ENCODE measurements at places on chromosomes 7 and 10.

DNA sequence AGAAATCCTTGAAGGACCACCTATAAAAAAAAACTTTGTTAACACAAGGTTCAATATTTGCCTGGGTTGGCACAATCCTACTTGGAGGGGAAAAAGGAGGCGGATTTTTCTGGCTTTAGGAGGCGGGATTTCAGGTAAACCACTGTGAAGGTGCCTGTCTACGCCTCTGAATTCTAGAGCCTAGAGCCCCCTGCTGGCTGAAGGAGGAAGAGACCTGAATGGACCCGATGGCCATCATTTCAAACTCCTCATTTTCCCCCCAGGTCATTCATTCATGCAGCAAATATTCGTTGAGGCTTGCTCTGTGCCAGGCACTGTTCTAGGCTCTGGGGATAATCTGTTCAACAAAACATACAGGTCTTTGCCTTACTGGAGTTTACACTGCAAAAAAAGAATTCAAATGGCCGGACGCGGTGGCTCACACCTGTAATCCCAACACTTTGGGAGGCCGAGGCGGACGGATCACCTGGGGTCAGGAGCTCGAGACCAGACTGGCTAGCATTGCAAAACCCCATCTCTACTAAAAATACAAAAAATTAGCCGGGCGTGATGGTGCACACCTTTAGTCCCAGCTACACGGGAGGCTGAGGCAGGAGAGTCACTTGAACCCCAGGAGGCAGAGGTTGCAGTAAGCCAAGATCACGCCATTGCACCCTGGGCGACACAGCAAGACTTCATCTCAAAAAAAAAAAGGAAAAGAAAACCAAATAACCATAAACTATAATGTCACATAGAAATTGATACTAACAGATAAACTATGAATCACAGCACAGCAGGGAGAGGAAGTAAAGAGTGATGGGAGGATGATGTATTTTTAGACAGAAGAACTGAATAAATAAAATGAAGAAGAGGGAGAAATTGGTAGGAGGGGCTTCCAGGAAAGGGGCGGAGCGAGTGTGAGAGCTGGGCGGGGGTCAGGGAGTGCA lies 90.1 kb upstream of the NFE2L3 start:
- DNase-seq, result peak; percentile 57

DNA sequence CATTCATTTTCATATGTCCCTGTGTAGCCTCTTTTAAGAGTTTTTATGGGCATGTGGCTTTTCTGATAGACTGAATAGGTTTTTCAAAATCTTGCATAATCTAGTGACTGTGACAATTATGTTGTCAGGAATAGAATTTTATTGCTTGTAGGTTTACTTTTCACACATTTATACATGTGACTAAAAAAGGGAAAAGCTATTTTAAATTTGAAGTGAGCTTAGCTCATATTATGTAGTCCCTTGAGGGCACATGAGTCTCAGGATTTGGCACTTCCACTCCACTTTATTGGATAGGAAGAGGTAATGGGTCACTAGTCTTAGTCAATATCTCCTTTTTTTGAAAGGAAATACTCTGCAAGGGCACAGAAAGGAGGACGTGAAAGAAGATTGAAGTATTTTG lies 247.3 kb downstream of the SUGCT start:
- DNase-seq, result no peak

- no peak for DNase-seq
Observed at GRCh38 chr10:30282221-30282620, 66.9 kb downstream of the MTPAP start.

- DNase-seq, result no peak
Observed at GRCh38 chr7:32937344-32938174, 19.7 kb upstream of the FKBP9 start.

DNA sequence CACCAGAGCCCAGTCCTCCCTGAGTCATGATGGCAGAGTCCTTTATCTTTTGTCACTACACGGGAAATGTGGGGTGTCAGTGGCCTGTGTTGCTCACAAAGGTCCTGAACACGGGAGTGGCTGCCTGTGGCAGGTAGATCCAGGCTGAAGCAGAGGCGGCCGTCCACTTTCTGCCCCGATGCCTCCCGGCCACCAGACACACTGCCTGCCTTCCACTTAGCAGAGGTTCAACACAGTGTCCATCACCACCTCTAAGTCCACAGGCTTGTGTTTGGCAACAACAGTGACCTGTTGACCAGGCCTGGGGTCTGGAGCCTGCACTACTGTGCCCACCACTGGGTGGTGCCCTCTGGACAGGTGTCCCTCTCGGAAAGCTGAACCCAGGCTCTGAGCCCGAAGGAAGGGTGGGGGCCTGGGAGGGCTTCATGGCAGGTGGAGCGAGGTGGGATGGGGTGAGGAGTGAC lies 49.9 kb upstream of the CAMK2B start:
- no peak for DNase-seq

DNA sequence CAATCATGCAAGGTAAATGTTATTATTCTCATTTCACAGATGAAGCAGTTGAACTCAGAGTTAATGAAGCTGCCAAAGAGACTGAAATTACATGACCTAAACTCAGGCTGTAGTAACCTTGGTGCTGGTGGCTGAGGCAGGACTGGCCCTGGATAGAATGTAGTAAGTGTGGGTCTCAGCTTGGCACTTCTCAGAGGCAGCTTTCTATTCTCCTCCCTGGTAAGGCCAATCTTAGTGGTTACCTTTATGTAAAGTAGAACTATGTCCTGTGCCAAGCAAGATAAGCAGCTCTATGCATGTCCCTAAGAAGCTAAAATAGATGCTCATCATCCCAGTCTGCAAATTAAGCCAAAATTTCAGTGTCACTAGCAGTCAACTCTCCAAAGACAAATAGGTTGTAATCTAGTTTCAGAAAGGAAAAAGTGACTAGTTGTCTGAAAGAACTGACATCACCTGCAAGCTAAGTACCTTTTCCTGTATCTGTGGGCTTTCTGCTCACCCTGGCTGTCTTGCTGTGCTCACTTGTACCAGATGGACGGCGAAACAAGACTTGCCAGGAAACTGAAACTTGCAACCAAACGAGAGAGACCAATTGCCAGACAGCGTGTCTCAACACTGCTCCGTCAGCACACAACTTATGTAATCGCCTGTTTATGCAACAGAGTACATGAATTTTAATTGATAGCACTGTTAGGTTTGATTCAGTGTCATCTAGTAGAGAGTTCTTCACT lies 43.7 kb downstream of the CH25H start:
- no peak for DNase-seq

DNA sequence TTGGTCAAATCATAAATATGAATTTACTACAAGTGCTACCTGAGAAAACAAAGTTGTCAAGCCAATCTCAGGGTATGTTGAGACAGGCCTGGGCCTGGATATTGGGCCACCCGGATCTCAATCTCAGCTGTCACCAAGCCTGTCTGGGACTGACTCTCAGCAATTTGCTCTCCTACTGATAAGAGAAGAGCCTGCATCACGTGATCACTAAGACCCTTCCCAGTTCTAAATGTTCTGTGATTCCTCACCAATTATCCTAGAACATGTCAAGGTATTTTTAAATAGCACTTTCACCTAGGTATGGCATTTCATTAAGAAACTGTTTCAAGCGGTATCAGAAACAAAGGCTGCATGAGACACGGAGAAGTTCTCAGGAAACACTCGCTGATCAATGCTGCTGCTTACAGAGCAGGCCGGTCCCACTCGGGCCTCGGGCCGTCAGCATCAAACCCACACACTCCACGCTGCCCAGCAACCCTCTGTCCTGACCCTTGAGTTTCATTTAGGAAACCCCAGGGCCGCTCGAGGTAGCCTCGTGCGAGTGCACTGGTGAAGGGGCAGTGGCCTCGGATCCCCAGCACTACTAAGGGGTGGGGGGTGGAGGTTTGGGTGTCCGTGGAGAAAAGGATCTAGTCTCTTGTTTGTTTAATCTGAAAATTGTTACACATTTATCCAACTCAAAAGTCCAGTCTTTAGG lies 4.1 kb downstream of the KLF6 start:
- DNase-seq, result no peak

GRCh38 chr10:59905731-59906416 lies 482 bp downstream of the CCDC6 start:
- DNase-seq, result no peak

DNA sequence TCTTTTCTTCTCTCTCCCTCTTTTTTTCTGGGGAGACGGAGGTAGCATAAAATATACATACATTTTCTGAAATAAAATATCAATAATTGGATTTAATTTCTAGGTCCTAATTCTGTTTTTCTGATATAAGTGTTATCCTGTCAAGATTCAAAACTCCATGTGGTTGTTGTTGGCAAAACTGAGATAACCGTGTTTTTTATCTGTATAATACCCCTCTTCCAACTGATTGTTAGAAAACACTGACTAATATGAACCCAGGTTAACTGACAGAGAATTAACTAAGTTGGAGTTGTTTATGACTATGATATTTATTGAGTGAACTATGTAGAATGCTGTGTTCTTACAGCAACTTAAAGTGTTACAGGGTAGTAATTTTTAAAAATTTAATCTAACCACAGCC lies 236.5 kb upstream of the KAT6B start:
- DNase-seq, result no peak

DNA sequence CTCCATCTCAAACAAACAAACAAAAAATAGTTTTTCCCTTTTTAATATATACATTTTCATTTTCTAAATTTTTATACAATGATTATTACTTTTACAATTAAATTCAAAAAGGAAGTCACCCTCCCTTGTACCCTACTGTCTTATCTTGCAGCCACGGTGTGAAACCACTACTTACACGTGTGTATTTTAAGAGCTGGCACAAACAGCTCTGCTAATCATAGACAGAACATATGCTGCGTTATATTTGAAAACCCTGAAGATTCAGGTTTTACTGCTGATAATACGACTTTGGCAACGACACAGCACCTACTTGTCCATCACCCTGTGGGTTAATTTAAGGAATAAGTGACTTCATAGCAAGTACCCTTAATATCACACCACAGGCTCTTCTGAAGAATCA lies 991 bp downstream of the ANKRD61 start:
- no peak for DNase-seq

DNA sequence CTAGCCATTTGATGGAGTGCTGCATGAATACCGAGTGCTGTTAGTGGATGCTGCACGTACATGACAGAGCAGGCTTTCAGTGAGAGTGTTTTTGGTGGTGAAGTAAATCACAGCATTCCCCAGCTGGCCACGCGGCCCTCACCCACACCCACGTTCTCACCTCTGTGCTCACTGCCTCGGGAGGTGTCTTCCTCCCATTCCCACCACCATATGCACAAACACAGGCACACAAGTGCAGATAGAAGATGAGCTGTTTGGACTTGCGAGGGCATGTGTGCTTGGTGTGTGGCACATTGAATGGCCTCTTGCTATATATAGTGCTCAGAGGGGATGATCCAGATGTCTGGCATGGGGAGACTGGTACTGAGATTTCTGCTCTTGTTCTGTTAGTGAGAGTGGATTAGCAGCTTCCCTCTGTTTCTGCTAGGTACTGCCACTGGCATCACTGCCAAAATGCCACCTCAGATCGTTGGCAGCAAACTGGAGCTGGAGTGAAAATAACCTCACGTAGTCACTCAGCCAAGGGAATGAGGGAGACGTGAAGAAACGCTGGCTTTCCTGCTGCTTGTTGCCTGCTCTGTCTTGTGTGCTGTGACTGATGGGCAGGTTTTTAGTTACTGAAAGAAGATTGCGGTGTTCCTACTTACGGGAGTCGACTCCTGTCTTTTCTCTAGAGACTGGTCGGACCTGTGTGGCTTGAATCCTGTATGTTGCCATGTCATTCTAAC lies 19.1 kb downstream of the DNAJB6 start:
- DNase-seq, result no peak

DNA sequence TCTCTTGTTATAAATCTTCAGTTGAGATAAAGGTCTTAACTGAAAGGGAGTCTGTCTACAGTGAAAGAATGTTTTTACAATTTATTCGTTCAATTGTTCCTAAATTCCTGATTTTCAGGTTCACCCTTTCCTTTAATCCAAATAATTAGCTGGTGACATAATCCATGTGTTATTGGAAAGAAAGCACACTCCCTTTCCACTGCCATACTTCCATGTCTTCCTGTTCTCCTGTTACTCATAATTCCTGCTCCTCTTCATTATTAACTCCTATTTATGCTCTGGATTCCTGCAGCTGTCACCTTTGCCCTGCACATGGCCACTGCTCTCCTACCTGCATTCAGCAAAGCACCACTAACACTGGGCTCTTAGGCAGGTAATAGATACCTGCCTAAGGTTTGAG lies 40.0 kb upstream of the FAM3C start:
- no peak for DNase-seq

- DNase-seq, result no peak
Observed at GRCh38 chr10:124735491-124736286, 8.5 kb downstream of the FAM53B start.

- no peak for DNase-seq
Observed at GRCh38 chr7:143361552-143362130, 872 bp downstream of the FAM131B start.

GRCh38 chr7:143953421-143953820 lies 1.2 kb upstream of the OR2F1 start:
- no peak for DNase-seq

DNA sequence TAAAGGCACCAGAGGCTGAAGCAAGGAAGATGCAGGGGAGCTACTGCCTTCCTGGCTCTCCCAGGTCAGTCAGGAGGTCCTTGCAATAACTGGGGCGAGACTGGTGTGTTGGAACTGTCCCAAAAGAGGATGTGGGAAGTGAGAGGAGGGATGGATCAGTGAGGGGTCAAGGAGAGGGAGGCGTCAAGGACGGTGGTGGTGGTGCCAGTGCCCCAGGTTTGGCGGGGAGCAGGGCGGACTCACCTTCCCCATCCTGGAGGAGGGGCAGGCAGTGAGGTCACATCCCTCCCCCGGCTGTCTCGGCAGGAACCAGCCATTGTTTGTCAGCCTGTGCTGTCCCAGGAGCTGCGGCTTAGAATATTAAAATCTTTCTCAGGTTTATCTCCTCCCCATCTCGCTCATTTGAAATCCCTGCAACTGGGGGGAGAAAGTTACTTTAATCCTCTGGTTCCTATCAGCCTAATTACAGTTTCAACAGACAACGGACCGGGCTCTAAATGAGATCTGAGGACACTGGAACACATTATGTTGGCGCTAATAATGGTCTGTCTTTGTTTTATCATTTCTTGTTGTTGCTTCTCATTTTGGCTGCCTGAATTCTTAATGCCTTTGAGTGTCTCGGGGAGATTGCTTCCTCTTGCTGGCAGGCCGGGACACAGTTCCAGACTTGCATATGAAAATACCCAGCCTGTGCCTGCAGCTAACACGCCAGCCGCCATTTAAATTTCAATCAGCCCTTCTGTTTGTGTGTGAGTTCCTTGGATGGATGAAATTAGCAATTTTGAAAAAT lies 387.5 kb downstream of the RPS24 start:
- no peak for DNase-seq

GRCh38 chr7:151793531-151793951 lies 83.4 kb downstream of the PRKAG2 start:
- DNase-seq, result no peak

GRCh38 chr10:102010961-102011360 lies 45.0 kb downstream of the ARMH3 start:
- no peak for DNase-seq

Measured in effector CD4-positive, alpha-beta T cell (primary cell).